ENCODE measurements at places on chromosomes 5 and 9.

DNA sequence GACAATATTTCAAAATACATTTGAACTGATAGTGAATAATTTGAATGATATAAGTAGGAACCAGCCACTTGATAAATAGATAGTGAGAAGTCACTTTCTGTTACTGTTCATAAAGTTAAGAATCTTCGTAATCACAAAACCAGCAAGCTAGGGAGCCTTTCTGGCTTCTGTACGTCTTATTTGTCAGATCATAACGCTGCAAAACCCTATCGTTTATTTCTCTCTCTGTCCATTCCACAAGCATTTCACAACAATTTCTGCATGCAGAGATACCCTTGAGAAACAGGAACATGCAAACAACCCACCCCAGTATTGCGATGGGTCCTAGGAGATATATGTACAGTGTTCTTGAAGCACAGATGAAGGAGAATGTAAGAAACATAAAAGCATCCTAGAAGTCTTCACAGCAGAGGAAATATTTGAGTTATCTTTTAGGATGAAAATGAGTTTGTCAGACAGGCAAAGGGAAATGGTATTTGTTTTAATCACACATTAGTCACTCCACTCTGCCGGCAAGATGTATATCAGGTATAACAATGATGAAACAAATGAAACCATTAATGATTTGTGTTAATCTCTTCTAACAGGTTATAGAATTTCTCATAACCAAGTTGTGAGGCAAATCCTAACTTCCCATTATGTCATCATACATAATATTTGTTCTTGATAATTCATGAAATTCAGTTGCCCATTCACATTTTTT, 668.7 kb upstream of the FTMT start:
- no peak for DNase-seq

GRCh38 chr9:126436545-126437267, 110.1 kb downstream of the MVB12B start:
- no peak for DNase-seq

DNA sequence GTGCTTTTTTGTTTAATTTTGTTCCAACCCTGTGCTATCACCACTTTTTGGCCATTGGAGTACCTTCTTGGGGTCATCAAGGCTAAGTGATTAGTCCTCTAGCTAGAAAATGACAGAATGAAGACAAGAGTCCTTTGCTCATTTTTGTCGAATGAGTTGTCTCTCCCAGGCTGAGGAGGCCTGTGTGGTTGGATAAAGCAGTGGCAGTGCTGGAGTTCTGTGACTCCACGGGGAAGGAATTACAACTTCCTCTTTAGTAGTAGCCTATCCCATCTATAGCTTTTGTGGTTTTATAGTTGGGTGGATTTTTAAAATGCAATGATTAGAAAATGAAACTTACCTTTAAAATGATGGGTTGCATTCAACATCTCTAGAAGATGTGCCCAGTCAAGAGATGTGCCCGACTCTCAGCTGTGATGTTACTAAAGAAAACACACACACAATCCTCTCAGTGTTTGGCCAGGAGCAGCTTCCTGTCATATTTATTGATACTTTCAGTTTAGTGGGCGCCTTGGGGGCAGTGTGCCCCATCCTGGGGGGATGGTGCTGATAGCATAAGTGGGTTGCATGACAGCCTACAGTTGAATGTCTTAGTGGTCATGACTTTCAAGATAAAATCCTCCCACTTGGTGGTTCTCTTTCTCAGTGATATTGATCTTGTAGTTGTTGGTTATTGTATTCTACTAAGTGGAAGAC, 11.9 kb downstream of the OTULINL start:
- no peak for DNase-seq

DNA sequence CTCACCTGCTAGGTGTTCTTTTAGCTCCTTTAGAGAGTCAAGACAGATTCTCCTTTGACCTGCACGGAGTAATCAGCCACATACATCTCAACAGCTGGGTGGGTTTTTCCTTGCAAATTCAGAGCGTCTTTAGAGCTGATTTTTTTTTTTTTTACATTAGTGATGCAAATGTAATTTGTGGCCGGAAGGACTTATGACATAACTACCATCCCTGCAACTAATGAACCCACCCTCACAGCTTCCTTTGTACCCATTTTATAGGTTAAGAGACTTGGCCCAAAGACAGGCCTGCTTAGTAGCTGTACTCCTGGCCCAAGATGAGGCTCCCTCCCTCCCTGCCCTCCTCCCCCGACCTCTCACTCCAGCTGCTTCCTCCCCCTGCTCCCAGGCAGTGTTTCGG, 69.9 kb upstream of the NIPAL4 start:
- no peak for DNase-seq

- no peak for DNase-seq
Observed at GRCh38 chr5:56535347-56535746, 280.0 kb upstream of the MAP3K1 start.

DNA sequence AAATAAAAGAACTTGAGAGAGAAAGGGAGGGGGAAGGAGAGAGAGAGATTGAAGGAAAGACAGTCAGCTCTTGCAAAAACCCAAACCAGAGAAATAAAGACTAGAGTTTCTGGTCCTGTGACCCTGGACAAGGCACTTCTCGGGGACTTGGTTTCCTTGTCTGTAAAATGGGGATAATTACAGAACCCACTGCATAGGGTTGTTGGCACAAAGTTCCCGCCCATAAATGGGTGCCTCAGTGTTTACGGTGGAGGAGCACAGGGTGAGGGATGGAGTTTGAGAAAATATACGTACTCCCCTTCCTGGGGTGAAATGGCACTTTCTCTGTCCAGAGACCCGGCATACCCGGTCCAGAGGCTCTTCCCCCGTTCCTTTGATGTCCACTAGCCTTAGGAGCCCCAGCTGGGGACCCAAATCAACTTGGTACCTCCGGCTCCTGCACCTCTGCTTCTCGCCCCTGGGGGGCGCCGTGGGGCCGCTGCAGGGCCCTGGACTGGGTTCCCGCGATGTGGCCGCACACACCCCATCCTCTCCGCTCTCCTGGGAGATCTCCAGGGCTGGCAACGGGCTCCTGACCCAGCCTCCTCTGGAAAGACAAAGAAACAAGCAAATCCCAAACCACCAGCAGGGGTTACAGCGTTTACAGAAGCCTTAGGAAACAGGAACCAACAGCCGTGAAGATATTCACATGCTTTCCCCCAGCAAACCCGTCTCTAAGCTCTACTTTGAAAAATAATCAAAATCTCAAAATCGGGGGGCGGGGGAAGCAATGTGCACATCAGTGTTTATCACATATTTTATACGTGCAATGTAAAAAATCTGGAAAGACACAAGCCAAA, 26.3 kb downstream of the PTGES start:
- DNase-seq: peak; percentile 40
